Myometrial cell (primary cell): ENCODE measurements at places on chromosomes 11 and 22. TPM values are rescaled to one million over a fixed set of nuclear protein-coding genes. Genes with fewer than 3 reads are reported as not detected.

Gene INS
- not detected in 2 replicates for total RNA-seq

Gene OR5D14
- not detected in 2 replicates for total RNA-seq

Gene ARHGEF17
- 26.5 and 31.0 TPM in 2 replicates for total RNA-seq

Gene EHF
- not detected in 2 replicates for total RNA-seq

Gene LRP5
- total RNA-seq, result 14.4 and 16.4 TPM in 2 replicates

Gene SLC35E4
- 9.2 and 10.5 TPM in 2 replicates for total RNA-seq

Gene EWSR1
- 229 and 240 TPM in 2 replicates for total RNA-seq

Gene NRXN2
- not detected in 2 replicates for total RNA-seq

Gene ZNF280B
- total RNA-seq, result 0.53 and 0.86 TPM in 2 replicates

Gene LDHAL6A
- total RNA-seq, result not detected in 2 replicates

Gene TCN1
- not detected in 2 replicates for total RNA-seq

Gene PATE4
- total RNA-seq, result not detected in 2 replicates

Gene TYR
- total RNA-seq, result not detected in 2 replicates

Gene DGCR8
- 8.2 and 8.6 TPM in 2 replicates for total RNA-seq

Gene SLN
- not detected in 2 replicates for total RNA-seq

Gene POLR3H
- 10.5 and 27.7 TPM in 2 replicates for total RNA-seq

Gene FGF19
- not detected in 2 replicates for total RNA-seq

Gene TANGO2
- 21.3 and 36.0 TPM in 2 replicates for total RNA-seq

Gene NRIP3
- 10.7 and 12.4 TPM in 2 replicates for total RNA-seq
